GM20000 (cell line): ENCODE measurements at places on chromosomes 1 and 21.

DNA sequence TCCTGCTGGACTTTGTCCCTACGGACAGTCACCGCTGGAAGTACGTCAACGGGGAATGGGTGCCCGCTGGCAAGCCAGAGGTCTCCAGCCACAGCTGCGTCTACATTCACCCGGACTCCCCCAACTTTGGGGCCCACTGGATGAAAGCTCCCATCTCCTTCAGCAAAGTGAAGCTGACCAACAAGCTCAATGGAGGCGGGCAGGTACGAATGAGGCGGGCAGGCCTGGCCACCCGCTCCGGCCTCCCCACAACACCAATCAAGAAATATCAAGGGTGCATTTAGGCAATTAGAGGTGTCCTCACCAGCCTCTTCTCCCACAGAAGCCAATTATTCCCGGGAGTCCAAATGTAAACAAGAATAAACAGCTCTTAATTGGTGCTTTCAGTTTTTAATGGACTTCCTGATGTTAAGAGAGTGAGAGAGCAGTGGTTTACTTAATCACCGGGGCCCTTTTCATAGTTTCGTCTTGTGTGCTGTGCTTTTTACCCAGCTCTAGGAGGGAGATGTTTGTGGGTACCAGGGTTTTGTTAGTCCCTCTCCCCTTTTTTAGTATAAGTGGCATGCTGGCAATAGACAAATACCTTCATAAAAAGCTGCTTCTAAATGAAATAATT is 10.7 kb downstream of the TBX19 start:
- no peak for DNase-seq

DNA sequence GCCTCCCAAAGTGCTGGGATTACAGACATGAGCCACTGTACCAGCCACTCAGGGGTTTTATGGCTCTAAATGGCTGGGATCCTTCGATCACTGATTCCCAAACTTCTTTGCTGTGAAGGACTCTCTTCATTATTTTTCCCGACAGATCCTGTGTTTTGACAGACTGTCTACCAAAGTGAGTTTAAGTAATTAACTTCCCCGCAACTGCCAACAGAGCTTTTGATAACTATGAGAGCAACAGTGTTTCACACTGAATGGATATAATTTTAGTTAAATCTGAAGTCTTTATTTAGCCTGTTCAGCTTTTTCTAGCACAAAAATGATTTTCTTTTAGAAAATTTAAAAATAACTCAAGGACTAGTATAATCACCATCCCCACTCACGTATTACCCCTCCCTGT is 12.6 kb upstream of the RABIF start:
- no peak for DNase-seq

GRCh38 chr1:96424877-96425276 is 296.7 kb upstream of the PTBP2 start:
- DNase-seq: no peak

GRCh38 chr1:206472454-206472853 is 2.2 kb downstream of the IKBKE start:
- DNase-seq: no peak

DNA sequence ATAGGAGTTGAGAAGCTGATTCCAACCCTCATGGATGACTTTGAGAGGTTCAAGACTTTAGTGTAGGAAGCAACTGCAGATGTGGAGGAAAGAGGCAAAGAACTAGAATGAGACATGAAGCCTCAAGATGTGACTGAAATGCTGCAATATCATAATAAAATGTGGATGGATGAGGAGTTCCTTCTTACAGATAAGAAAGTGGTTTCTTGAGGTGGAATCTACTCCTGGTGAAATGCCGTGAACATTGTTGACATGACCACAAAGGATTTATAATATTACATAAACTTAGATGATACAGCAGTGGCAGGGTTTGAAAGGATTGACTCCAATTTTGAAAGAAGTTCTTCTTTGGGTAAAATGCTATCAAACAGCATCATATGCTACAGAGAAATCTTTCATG is 28.8 kb downstream of the LTN1 start:
- DNase-seq: no peak

- DNase-seq: no peak
Measured at GRCh38 chr21:41615613-41616012, 107.7 kb upstream of the TMPRSS2 start.

- DNase-seq: no peak
Measured at GRCh38 chr1:14011132-14011531, 311.1 kb downstream of the PRDM2 start.

- DNase-seq: peak; percentile 79
Measured at GRCh38 chr1:41486371-41487125, 2.1 kb upstream of the EDN2 start.

DNA sequence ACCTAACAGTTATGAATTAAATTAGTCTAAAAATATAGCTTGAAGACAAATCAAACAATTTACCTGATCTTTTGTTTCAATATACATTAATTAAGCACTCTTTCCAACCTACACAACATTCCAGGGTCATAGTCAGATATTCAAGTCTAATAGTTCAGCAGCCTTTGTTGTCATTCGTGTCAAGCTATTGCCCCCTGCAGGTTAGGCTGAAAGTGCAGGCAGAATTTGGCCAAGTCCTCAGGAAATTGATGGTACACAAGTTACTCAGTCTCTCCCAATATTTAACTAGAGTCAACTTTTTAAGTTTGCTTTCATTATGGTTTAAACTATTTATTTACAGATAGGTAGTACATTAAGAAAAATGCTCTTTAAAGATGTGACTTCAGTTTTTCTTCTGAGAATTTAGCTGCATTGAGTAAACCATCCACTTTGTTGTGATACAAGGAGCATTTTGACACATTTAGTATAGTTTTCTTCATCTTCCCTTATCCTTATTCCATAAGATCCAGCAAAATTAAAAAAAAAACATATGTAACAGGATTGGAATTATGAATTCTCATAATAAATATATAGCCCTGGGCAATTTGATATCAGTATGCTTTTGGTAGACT is 130.3 kb upstream of the DPYD start:
- DNase-seq: peak; percentile 72

GRCh38 chr1:58436615-58437297 is 109.8 kb downstream of the OMA1 start:
- no peak for DNase-seq

- DNase-seq: no peak
Measured at GRCh38 chr1:232057217-232057895, 430.8 kb downstream of the DISC1 start.

- DNase-seq: no peak
Measured at GRCh38 chr1:217052626-217053025, 329.4 kb upstream of the ESRRG start.

- DNase-seq: no peak
Measured at GRCh38 chr1:31400393-31400792, 12.6 kb upstream of the SERINC2 start.

- no peak for DNase-seq
Measured at GRCh38 chr1:38926091-38926490, 15.5 kb downstream of the RHBDL2 start.
